ENCODE measurements at places on chromosomes 4 and X.

- no peak for DNase-seq
Measured at GRCh38 chrX:39840581-39841093, 257.1 kb downstream of the BCOR start.

- DNase-seq: no peak
Measured at GRCh38 chr4:167713756-167714155, 378.6 kb upstream of the ANXA10 start.

- no peak for DNase-seq
Measured at GRCh38 chr4:102585329-102585728, 84.2 kb downstream of the NFKB1 start.

DNA sequence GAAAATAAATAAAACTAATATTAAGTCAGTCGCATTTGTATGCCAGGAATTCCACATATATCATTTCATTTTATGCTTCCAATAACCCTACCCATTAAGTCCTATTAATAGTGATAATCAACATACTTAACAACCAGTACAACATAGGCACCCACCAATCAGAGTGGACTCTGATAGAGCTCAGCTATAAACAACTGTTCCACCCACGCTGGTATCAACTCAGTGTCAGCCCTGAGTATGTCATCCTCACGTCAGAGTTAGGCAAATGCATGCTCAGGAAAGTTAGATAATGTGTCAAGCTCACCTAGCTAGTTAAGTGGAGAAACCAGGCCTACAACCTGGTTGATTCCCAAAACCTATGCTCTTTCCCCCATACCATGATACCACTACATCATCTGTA, 89.3 kb downstream of the SMARCA1 start:
- no peak for DNase-seq

GRCh38 chr4:88008122-88008742, 797 bp downstream of the PKD2 start:
- peak; percentile 87 for DNase-seq

- no peak for DNase-seq
Measured at GRCh38 chr4:184693056-184693455, 40.8 kb downstream of the CENPU start.

All from right kidney (tissue), 9 donors.